ENCODE measurements at places on chromosomes 16 and 17.

DNA sequence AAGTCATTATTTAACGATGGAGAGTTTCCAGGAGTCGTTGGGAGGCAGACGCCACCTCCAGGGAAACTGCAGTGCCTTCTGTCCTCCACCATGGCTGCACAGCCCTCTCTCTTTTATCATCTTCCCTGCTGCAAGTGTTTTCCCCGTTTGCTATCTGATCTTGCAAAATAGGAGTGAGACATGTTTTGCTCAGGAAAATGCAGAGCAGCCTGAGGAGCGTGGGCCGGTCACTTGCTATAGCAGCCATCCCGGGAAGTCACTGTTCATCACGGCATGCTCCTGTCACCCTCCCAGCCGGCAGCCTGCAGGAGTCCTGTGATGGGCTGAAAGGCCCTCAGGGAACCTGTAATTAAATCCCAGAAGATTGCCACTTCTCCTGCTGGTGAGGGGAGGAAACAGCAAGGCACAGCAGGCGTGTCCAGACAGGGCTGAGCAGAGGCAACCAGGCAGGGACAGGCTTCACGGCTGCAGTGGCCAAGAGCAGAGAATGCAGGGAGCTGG is 143.1 kb downstream of the GSG1L start:
- peak; percentile 27 for DNase-seq

GRCh38 chr16:74761665-74762064 is 13.0 kb downstream of the FA2H start:
- DNase-seq: no peak

- no peak for DNase-seq
These were observed 93.4 kb upstream of the TMEM132E start for GRCh38 chr17:34485999-34486398.

- no peak for DNase-seq
These were observed 32.1 kb downstream of the ZFHX3 start for GRCh38 chr16:73015612-73016487.

- no peak for DNase-seq
These were observed 15.4 kb upstream of the CLEC18A start for GRCh38 chr16:69935740-69936139.

GRCh38 chr16:53041320-53042051 is 11.2 kb downstream of the CHD9NB start:
- DNase-seq: no peak

DNA sequence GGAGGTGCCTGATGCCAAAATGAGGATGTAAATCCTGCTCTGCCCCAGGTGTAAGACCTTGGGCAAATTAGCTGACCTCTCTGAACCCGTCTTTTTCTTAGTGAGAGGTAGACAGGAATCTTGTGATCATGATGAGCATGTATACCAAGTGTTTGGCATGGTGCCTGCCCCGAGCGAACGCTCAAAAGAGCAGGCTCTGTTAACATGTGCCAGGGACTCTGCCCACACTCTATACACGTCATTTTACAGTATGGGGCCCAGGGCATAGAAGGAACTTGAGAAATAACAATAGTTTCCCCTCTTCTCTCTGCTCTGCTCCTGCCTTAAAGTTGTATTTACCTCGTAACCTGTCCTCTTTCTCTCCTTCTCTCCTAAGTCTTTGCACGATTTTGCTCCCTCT is 9.3 kb upstream of the MAF start:
- DNase-seq: no peak

DNA sequence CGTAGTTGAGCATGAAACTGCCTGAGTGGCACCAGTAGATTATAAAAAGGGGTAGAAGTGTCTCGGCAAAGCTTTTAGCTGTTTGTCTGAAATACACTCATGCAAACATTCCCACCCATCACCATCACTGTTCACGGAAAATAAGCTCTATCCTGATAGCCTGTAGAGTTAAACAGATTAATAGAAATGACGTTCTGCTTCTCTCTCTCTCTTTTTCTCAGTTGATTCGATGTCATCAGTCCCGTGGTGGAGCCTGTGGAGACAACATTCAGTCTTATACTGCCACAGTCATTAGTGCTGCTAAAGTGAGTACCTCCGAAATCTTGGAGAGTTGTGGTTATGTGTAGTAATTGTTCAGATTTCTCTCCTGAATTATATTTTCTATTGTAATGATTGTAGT is 224.7 kb downstream of the BCAS3 start:
- DNase-seq: no peak

GRCh38 chr16:25063865-25064264 is 47.7 kb upstream of the LCMT1 start:
- DNase-seq: no peak

DNA sequence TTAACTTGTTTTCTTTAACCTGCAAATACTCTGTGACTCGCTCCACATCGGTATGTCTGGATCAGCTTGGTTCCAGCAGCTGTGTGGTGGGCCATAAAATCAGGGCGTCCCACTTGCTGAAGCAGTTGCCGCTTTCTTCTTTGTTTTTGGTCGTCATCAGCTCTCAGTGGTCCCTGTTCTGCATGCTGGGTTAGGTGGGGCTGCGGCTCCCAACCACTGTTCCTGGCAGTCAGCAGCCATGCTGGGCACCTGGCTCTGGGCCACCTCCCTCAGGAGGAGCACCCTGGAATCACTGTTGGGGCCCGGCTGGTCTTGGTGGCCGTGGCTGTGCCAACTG is 23.0 kb downstream of the MGRN1 start:
- no peak for DNase-seq

- DNase-seq: no peak
These were observed 31.4 kb downstream of the ANKRD11 start for GRCh38 chr16:89458967-89459366.

DNA sequence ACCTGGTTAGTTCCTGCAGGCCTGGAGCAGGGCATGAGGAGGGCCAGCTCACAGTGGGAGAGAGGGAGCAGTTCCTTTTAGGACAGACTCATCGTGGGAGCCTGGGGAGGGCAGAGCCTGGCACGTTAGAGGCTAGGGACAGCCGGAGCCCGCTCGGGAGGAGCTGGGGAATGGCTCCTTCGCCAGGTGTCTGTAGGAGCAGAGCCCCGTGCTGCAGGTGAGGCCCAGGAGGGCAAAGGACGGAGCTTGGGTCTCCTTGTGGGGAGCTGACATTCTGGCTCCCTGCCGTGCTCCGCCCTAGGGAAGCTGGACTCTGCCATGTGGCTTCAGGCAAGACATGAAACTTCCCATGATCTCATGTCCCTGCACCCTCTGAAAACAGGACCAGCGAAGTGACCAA is 18.7 kb upstream of the MTSS2 start:
- DNase-seq: no peak

GRCh38 chr16:47694543-47694942 is 233.4 kb downstream of the PHKB start:
- DNase-seq: no peak

GRCh38 chr17:8056232-8056975 is 17.5 kb downstream of the ALOX15B start:
- no peak for DNase-seq

GRCh38 chr17:48047741-48048383 is at the start of gene NFE2L1:
NFE2L1 (plus strand) TSS chr17:48048359; CDS start chr17:48051119, 2,760 bp downstream.
- peak; percentile 96 for DNase-seq

DNA sequence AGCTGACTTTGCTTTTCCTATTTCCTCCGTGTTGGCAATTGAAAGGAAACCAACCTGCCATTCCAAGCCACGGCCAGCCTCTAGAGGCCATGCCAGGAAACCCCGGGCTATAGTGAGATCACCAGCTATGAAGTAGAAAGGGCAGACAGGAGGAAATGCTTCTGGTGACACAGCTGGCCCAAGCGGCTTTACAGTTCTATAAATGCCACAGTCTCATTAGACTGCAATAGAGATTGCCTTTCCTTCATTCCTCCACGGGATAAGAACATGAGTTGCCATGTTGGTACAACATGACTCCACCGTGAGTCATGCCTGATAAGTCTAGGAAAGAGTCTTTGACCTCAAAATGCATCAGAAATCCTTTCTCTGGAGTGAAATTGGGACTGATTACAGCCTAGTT is 384.9 kb downstream of the GRIN2A start:
- no peak for DNase-seq

DNA sequence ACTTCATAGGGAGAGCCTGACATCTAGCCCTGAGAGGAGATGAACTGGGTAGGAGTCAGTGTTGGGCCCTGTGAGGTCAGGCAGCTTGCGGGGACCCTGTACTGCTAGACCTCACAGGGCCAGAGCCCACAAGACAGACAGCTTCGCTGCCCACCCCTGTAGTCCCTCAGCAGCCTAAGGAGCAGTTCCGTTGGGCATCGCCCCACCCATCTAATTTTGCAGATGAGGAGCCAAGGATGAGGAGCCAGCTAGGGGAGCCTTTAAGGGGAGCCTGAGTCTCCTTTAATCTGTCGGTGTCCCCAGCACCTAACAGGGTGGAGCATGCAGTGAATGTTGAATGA is 755 bp upstream of the TUFM start:
- no peak for DNase-seq

Measured in NCI-H187 (cell line).